GM04503 (cell line): ENCODE measurements at places on chromosomes 2 and 18.

DNA sequence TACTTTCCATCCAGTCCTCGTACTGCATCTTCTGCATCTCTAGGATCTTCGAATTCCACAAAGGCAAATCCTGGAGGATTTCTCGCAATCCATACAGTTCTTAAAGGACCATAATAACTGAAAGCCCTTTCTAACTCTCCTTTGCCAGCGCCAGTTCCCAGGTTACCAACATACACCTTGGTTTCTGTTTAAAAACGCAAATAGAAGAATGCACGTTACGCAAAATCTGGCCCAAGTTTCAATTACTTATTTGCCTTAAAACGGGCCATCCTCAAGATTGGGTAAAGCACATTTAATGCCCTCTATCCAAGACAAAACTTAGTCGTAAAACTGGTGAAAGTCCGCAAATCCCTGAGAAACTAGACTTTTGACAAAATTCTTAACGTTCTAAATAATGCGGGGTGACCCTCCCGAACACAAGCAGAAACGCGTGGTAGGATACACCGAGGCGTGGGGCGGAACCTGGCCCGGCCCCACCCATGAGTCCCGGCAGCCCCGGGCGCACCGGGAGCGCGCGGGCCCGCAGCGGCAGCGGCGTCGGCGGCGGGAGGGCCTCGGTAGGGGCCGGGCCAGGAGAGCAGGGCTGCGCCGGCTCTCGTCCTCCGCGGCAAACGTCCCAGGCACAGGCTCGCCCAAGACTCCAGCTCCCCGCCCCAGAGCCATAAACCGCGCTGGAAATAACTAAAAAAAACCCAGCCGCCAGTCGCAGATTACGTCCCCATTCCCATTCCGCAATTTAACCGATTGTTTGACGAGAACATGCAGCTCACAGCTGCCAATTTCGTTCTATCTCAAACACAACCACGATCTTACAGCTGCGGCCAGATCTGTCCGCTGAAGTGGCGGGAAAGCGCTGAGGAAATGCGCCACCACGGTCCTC lies 910 bp downstream of the SRSF7 start:
- no peak for DNase-seq

DNA sequence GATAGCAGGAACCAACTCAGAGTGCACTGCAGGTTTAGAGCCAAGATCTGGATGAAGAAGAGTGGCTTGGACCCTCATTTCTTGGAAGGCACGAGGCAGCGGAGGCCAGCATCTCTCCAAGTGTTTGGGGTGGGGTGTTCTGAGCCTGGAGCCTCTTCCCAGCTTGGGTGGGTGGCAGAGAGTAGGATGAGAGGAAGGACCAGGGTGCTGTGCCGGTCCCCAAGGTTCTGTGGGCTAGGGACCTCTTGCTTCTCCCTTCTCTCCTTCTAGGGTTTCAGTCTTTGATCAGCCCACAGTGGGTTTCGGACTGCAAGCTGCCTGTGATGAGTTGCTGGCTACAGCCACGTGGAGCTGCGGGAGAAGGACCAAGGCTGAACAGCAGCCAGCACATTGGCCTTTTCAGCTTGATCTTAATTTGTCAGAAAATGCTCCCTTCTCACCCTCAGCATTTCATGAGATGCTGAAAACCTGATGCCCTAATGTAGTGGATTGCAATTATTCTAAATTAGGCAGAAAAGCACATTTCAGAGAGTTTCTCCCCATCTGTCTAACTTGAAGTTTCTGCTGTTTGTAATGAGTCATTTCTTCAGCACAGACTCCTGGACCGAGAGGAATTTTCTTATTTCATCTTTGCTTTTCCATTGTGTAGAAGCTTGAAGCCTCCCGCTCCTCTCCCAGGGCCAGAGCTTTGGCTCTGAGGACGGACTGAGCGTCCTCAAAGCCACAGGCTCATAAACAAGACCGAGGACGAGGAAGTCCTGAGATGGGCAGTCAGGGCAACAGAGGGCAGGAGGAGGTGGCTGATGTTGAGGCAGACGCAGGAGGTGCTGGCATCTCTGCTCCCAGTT lies 99.1 kb upstream of the HDAC4 start:
- DNase-seq: peak; percentile 17

- DNase-seq: no peak
Observed at GRCh38 chr2:12717191-12718014, 667 bp downstream of the TRIB2 start.

DNA sequence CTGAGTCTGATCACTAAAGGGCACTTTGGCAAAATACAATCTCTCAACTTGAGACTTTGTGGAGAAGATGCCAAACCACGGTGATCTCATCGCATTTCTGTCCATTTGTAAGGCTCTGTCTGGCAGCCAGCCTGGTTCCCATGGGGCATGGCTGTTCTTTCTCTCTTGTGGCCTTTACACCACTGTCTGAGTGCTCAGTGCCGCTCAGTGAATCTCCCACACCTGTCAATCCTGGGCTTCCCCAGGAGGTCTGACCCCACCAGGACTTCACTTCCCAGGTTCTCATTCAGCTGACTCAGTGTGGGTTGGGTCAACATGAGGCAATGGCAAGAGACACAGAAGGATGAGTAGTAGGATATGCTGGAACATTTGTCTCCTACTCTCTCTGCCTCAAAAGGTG lies 96.8 kb upstream of the TRIB2 start:
- DNase-seq: peak; percentile 86

- no peak for DNase-seq
Observed at GRCh38 chr2:241846406-241846805, 12.3 kb downstream of the PDCD1 start.

DNA sequence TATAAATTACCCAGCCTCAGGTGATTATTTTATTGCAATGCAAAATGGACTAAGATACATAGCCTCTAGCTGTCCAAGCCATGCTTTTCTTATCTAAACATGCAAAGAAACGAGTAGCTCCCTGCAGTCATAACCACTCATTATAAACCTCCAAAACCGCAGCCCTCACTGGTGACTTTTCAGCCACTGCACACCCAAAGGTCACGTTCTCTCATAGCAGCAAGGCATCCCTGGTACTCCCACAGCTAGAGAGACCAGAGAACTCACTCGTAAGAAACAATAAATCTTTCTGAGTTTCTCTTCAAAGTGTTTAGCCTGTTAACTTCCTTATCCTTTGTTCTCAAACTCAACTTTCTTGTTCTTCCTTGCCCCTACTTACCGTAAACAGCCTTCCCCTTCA lies 28.5 kb upstream of the RALBP1 start:
- DNase-seq: no peak

GRCh38 chr2:96970248-96970875 lies 16.0 kb downstream of the FAM178B start:
- DNase-seq: no peak

- no peak for DNase-seq
Observed at GRCh38 chr2:84727315-84727714, 153.6 kb downstream of the TRABD2A start.

- no peak for DNase-seq
Observed at GRCh38 chr2:98470851-98471255, 26.2 kb downstream of the INPP4A start.

GRCh38 chr2:38057651-38058410 lies 18.1 kb downstream of the CYP1B1 start:
- DNase-seq: no peak

DNA sequence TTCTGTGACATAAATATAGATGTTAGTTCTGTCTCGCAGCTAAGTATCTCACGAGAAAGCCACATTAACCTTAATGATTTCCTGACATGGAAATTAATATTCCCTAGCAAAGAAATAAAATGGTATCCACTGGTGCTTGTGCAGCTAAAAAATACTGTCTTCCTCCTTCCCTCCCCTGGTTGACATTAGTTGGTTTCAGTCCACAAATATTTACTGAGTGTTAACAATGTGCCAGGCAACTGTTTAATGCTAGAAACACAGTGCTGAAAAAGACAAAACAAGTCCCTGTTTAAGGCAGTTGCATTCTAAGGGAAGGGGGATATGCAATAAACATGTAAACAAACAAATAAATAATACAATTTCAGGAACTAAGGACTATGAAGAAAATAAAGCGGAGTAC lies 44.2 kb upstream of the VPS54 start:
- DNase-seq: no peak

DNA sequence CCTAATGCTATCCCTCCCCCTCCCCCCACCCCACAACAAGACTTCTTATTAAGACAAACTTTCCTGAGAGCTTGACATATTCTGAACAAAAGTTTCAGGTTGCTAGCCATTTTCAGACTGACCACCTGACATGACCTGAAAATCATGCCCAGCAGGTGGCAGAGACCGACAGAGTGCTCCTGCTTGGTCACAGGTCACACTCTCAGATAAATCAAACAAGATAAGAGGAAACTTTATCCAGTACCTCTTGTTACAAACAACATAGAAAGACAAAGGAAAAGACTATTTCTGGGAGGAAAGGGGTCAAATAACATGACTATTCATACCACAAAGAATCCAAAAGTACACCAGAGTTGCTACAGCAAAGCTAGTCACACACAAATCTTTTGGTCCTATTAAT lies 107.4 kb downstream of the TMEM200C start:
- no peak for DNase-seq

GRCh38 chr2:121266543-121267106 lies 18.4 kb downstream of the TFCP2L1 start:
- no peak for DNase-seq

GRCh38 chr18:79566771-79567431 lies 112.7 kb upstream of the CTDP1 start:
- DNase-seq: no peak

DNA sequence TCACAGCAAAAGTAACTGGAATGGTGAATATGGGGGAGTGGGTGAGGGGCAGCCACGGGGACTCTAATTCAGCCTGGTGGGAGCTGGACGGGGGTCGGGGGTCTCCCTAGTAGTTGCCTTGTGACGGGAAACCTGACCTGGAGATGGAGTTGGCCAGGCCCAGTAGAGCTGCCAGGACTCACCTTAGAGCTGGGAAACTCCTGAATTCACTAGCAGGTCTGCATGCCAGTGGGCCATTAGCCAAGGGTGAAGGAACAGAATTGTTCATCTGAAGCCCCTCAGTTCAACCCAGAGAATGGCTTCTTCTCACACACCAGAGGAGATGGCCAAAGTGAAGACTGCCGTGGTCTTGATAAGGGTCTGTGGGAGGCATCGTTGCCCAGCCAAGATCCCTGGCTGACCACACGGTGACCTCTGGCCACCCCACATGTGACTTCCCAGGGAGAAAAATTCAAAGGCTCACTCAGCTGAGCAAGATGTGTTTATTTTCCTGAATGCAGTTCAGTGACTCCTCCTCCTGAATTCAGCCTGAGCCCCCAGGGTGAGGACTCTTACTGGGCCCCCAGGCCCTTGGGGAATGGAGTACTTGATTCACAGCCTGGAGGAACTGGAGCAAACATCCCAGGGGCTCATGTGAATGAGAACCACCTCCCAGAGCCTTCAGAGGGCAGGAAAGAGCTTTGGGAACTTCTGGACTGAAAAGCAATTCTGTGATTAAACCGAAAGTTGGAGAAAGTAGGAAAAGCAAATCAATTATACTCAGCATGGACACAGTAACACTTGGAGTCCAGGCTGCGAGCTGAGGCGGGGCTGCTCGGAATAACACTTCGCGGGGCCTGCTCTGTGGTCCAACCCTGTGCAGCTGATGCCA lies 25.2 kb downstream of the MOCOS start:
- no peak for DNase-seq

- peak; percentile 82 for DNase-seq
Observed at GRCh38 chr2:30239308-30239985, 8.1 kb downstream of the LBH start.

DNA sequence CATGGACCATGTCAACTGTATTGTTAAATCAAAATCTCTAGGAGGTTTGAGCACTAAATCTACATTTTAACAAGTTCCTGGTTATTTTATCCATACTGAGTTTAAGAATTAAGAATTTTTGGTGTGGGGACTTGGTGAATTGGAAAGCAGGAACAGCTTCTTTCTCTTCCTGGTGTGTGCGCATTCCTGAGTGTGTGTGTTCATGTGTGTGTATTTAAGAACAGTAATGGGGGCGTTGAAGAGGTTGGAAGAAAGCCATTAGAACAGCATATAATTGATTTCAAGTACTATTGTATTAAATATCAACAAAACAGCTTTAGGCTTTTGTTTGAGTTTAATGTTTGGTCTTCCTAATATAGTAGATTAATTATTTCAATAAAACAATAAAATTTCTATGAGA lies 801.3 kb upstream of the ID2 start:
- DNase-seq: no peak

GRCh38 chr2:156719036-156719435 lies 282.9 kb downstream of the GPD2 start:
- no peak for DNase-seq

GRCh38 chr18:21703241-21703820 lies 1.2 kb downstream of the ABHD3 start:
- no peak for DNase-seq

DNA sequence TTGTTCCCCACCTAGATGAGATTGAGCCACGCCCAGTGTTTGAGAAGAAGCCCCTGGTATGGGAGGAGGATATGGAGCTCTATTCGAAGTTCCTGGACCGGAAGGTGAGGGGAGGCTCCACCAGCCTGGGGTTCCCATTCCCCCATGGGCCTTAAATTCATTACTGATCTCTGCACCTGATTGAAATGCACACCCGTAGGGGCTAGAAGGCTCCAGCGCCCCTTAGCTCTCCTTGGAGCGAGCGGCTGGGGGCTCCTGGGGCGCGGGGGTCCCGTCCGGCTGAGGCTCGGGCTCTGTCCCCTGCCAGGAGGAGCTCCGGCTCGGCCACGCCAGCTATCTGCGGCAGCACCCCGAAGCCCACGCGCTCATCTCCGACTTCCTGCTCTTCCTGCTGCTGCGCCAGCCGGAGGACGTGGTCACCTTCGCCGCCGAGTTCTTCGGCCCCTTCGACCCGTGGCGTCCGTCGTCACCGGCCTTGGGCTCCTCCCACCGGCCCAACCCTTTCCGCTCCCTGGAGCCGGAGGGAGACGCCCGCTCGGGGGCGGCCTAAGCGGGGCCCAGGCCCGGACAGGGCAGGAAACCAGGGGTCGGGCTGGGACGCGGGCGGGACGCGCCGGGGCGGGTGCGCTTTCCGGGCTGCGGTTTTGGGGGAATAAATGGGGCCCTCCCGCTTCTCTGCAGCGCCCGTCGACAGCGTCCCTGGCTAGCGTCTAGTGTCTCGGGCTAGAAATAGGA lies 10.9 kb downstream of the CATIP start:
- no peak for DNase-seq

DNA sequence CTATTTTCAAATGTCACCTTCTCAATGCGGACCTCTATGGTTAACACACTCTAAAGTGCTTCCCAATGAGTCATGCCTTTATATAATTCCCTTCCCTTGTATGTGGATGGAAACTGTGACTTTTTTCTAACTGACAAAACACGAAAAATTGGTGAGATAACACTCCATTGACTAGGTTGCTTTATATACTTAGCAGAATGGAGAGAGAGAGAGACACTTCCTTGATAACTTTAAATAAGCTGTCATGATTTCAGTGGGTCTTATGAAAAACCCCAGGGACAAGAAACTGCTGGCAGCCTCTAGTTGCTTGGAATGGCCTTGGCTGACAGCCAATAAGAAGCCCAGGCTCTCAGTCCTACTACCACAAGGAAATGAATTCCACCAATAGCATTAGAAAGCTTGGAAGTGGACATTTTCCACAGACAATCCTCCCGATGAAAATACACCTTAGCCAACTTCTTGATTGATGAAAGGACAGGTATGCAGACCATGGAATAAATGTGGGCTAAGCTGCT lies 322.2 kb downstream of the ZNF804A start:
- DNase-seq: no peak

GRCh38 chr2:240645801-240646175 lies 20.5 kb downstream of the GPR35 start:
- DNase-seq: no peak
